Nucleus accumbens (tissue), 56 donors: ENCODE measurements at places on chromosomes 5 and 9.

- DNase-seq, result no peak
These were observed 143.3 kb downstream of the SEC61B start for GRCh38 chr9:99365233-99365980.

GRCh38 chr5:34502581-34502980, 153.5 kb upstream of the RAI14 start:
- DNase-seq, result no peak

DNA sequence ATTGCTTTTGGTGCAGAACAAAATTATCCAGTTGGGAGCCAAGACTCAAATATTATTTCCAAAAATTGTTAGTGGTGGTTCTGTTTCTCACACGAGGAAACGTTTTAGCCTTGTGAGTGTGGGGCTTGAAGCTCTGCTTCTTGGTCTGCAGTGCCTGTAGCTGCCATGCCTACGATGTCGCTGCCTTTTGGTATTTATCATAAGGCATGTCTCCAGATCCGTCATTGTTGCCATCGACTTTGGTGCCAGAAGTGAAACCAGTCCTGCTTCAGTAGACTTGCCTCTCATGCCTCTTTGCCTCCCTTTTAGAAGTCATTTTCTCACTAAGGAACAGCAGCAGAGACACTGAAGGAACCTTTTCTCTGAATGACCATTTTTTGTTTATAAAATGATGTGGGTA, 29.7 kb upstream of the CATSPER3 start:
- no peak for DNase-seq

DNA sequence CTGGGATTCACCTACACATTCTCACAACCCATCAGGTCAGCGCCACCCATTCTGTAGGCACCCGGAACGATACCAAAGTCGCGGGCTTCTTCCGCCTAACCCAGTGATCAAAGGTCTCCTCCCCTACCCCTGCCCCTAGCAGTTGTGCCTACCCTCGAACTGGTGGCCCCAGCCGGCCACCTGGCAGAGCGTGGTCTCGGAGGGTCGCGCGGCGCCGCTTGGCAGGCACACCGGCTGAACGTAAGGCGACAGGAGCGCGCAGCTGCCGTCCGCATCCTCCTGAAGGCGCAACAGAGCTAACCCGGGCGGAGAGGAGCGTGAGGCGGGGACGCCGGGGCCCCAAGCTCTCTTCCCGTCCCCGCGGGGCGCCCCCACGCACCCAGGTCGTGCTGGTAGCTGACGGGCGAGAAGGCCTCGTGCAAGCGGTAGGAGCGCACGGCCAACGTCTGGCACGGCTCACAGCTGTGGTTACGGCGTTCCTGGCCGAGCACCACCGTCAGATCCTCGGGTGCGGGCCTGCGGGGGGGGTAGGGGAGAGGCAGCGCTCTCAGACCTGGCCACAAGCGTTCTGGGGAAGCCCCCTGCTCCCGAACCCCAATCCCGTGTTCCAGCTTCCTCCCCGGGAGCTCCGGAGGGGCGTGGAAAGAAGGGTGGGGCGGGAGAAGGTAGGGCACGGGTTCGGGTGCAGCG, 2.8 kb upstream of the PFN3 start:
- no peak for DNase-seq

- DNase-seq, result no peak
These were observed 16.8 kb downstream of the NR6A1 start for GRCh38 chr9:124754289-124754688.

DNA sequence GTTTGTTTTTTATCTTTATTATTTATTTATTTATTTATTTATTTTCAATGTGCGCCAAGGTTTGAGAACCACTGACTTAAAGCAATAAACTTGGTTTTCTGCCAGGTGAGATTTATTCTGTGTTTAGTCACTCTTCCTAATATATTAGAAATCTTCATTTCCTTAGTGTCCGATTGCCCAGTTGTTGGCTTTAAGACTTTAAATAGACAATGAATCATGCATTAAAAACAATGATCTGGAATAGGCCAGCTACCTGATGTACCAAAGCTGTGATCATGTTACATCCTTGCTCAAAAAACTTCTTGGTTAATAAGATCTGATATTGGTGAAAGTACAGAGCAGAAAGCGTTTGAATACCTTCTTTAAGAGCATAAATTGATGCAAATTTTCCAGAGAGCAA, 52.1 kb upstream of the ERBIN start:
- DNase-seq, result no peak

- no peak for DNase-seq
These were observed 421.9 kb upstream of the FTMT start for GRCh38 chr5:121429761-121430160.

GRCh38 chr5:83199126-83199525, 121.8 kb downstream of the XRCC4 start:
- no peak for DNase-seq

GRCh38 chr9:18786196-18786595, 246.8 kb downstream of the SAXO1 start:
- no peak for DNase-seq

DNA sequence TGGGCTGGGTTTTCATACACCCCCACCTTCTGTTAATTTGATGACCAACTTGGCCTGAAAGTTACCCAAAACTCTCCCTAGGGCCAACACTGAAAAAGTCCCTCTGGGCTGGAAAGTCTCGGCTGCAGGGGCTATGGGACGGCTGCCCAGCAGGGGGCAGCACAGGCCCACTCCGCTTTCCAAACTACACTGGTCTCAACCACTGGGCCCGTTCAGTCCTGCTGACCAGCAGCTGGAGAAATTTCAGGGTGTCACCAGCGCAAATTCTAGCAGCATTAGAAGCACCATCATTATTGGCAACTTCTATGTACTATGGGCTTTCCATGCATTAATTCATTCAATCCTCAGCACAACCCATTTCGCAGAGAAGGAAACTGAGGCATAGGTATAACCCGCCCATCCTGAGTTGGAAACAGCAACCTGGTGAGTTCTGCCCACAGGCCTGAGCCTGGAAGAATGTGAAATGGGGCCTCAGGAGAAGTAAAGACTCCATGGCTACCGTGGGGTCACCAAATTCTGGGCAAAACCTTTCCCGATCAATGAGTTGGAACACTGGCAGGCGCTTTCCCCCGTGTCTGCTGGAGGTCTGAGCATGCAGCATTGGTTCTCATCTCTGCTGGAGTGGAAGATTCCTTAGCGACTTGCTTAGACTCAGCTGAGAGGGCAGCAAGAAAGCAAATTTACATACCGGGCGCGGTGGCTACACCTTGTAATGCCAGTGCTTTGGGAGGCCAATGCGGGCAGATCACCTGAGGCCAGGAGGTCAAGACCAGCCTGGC, 9.7 kb downstream of the ORM2 start:
- peak; percentile 10 for DNase-seq

GRCh38 chr9:132789719-132790118, 88.4 kb downstream of the AK8 start:
- no peak for DNase-seq

DNA sequence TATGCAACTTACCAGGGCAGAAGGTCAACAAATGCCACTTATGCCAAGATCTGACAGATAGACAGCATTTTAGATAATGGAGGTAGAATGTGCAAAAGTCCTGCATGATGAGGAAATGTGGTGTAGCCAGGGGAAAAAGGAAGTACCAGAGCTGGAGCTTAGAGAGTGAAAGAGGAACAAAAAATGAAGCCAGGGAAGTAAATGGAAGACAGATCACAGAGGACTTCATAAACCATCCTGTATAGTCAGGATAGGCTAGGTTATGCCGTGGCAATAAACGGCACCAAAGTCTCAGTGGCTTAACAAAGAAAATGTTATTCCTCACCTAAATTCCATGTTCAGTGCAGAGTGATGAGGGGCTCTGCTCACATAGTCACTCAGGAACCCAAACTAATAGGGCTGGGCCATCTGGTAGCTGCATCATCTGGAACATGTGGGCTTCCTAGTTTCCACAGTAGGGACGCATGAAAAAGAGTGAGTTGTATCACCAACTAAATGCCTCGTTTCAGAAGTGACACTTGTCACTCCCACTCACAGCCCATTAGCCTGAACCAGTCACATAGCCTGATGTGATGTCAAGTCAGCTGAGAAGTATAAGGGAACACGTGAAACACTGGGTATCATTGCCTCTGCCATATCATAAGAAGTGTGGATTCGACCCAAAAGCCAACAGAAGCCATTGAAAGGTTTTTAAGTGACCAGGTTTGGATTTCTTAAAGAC, 70.3 kb downstream of the SH3RF2 start:
- DNase-seq, result no peak

DNA sequence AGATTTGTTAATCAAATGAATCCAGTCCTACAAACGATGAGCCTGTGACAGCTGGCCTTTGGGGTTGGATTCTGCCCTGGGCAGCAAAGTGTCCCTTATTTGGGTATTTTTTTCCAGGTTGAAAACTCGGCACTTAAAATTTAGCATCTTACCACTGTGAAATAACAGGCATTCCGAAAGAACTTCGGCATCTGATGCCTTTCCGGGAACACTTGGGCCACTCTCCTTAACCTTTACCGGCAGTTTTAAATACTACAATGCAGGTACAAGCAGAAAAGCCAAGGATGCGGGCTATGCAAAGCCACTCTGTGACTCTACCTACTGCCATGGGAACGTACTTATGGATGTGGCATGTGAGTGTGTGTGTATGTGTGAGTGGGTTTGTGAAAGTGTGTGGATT, 1.0 kb upstream of the RASGRF2 start:
- no peak for DNase-seq

- no peak for DNase-seq
These were observed 9.0 kb downstream of the BRD9 start for GRCh38 chr5:883475-884181.

- DNase-seq, result peak; percentile 73
These were observed 30.3 kb downstream of the FGF1 start for GRCh38 chr5:142655339-142656267.

- DNase-seq, result no peak
These were observed 76.5 kb upstream of the CTNNA1 start for GRCh38 chr5:138676556-138677193.

DNA sequence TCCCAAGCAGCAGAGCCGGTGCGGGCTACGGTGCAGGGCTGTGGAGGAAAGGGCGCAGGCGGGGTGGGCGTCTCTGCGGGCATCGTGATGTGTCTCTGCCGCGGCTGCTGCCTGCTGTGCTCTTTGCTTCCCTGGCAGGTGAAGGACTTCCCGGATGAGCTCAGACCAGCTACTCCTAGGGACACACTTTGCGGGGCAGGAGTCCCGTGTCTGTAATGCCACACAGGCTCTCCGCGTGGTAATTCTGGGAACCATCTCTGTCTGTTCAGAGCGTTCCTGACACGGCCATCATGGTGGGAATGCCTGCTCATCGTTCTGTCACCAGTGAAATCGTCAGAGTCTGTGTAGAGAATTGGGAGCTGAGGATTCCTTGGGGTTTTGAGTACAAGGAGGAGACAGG, 235.5 kb downstream of the FANCC start:
- no peak for DNase-seq

GRCh38 chr9:71145179-71145578, 23.8 kb upstream of the TRPM3 start:
- DNase-seq, result no peak

- DNase-seq, result no peak
These were observed 211.1 kb upstream of the IRX1 start for GRCh38 chr5:3384531-3384930.

DNA sequence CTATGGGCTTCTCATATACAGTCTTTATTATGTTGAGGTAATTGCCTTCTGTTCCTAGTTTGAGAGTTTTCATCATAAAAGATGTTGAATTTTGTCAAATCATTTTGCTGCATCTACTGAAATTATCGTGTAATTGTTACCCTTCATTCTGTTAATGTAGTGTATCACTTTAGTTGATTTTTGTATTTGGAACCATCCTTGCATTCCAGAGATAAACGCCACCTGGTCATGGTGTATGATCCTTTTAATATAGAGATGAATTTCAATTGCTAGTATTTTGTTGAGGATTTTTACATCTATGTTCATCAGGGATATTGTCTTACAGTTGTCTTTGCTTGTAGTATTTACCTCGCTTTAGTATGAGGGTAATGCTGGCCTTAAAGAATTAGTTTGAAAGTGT, 19.3 kb downstream of the MEIKIN start:
- no peak for DNase-seq

DNA sequence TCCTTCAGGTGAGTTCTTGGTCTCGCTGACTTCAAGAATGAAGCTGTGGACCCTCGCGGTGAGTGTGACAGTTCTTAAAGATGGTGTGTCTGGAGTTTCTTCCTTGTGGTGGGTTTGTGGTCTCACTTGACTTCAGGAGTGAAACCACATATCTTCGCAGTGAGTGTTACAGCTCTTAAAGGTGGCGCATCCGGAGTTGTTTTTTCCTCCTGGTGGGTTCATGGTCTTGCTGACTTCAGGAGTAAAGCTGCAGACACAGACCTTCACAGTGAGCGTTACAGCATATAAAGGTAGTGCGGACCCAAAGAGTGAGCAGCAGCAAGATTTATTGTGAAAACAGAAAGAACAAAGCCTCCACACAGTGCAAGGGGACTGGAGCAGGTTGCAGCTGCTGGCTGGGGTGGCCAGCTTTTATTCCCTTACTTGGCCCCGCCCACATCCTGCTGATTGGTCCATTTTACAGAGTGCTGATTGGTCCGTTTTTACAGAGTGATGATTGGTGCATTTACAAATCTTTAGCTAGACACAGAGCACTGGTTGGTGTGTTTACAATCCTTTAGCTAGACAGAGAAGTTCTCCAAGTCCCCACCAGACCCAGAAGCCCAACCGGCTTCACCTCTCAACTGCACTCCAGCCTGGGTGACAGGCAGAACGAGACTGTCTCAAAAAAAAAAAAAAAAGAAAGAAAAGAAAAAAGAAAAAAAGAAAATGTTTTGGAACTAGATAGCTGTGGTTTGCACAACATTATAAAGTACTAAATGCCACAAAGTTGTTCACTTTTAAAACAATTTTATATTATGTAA, 9.1 kb upstream of the ERMP1 start:
- no peak for DNase-seq

- no peak for DNase-seq
These were observed 47.2 kb upstream of the DAB2IP start for GRCh38 chr9:121604242-121604641.

DNA sequence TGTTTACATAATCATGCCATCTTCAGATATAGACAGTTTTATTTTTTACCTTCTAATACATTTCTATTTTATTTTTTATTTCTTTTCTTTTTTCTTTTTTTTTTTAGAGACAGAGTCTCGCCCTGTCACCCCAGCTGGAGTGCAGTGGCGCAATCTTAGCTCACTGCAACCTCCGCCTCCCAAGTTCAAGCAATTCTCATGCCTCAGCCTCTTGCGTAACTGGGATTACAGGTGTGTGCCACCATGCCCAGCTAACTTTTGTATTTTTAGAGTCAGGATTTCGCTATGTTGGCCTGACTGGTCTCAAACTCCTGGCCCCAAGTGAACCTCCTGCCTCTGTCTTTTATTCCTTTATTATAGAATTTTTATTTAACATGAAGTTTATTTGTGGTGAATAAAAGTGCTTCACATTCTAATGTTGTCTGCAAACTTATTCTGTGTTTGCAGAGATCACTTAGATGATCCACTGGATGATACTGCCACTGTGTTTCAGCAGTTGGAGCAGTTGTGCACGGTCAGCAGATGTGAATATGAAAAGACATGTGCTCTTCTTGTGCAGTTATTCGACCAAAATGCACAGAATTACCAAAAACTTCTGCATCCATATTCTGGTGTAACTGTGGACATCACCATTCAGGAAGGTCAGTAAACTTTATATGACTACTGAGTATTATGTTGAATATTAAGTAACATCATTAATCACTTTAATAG, 62.2 kb downstream of the RANBP17 start:
- DNase-seq, result no peak
